ENCODE measurements at places on chromosomes 3 and 15.

- DNase-seq: no peak
Observed at GRCh38 chr3:3037156-3037555, 73.0 kb downstream of the IL5RA start.

GRCh38 chr15:89164712-89165211 is 56.6 kb downstream of the RLBP1 start:
- no peak for DNase-seq

GRCh38 chr3:126399351-126399735 is 4.6 kb downstream of the CFAP100 start:
- DNase-seq: peak; percentile 6

- no peak for DNase-seq
Observed at GRCh38 chr15:76994971-76995945, at the start of gene PSTPIP1. Gene PSTPIP1, plus strand, starts transcription at chr15:76995126. Its CDS starts 448 bp downstream, at chr15:76995574.

GRCh38 chr15:61301701-61302100 is 72.6 kb upstream of the RORA start:
- no peak for DNase-seq

DNA sequence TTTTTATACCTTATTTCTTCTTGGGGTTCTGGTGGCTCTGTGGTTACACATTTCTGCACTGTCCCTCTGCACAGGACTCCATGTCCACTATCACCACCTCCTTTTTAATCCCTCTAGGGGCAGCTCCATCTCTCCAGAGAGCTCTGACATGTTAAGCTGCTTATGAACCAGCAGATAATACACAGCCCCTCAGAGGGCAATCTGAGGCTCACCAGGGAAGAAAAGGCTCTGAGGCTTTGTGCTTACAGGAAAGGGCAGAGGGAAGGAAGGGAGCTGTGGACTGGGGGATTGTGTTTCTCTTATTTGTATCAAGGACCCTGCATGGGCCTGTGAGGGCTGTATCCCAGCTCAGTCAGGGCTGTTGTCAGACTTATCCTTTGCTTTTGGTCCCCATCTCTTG is 164.5 kb downstream of the EPHB1 start:
- DNase-seq: no peak

DNA sequence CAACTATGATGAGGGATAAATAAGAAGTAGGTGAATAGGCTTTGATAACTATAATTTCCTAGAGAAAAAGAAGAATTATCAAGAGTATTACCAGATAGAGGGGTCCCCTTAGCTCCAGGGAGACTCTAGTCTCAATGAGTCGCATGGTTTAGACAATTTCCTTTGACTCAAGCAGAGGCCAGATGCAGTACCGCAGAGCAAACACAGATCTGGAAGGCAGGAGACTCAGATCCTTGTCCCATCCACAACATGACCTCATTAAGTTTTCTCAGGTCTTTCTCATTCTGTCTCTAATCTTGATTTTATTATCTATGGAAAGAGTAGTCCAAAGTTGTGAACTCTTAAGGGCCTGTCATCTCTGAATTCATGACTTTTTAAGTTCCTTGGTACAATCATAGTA is 987.9 kb downstream of the NTRK3 start:
- DNase-seq: no peak

GRCh38 chr15:94335616-94336015 is 104.3 kb downstream of the MCTP2 start:
- DNase-seq: no peak

GRCh38 chr3:37301980-37302708 is 127.8 kb upstream of the LRRFIP2 start:
- no peak for DNase-seq

GRCh38 chr15:89732451-89733172 is 18.4 kb downstream of the MESP1 start:
- no peak for DNase-seq

DNA sequence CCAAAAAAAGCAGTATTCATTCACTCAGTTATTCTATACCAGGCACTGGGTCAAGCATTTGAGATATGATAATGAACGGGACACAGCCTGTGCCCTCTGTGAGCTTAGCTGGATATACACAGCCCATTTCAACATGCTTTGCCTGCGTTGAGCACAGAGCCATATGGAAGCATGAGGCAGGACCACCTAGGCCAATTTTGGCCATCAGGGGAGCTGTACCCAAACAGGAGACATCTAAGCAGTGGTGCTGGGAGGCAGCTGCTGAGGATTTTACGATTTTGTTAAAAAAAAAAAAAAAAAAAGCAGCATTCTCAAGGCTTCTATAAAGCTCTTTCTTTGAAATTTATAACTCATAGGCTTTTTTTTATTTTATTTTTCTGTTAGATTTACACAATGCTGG is 87.2 kb upstream of the SLC2A2 start:
- DNase-seq: no peak

GRCh38 chr3:129936757-129937156 is 37.8 kb upstream of the TRH start:
- DNase-seq: peak; percentile 44

GRCh38 chr3:23916152-23916885 is 471 bp downstream of the NKIRAS1 start:
- peak; percentile 55 for DNase-seq

GRCh38 chr3:114632757-114633424 is 339.1 kb downstream of the TIGIT start:
- no peak for DNase-seq

DNA sequence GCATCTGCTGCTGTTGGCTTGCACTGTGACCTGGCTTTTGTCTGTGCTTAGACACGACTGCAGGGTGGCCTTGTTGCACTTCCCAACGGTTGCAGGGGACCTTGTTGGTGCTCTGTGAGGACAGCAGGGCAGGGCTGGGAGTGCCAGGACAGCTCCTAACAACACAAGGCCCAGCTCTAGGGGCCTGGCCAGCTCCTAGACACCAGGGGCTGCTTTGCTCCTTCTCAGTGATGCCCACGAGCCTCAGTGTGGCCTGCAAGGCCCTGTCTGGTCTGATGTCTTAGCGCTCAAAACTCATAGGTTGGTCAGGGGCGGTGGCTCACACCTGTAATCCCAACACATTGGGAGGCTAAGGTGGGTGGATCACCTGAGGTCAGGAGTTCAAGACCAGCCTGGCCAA is 149.1 kb downstream of the CHSY1 start:
- no peak for DNase-seq

GRCh38 chr3:153078826-153079225 is 83.2 kb upstream of the RAP2B start:
- DNase-seq: no peak

- no peak for DNase-seq
Observed at GRCh38 chr3:135237371-135238143, 442.5 kb downstream of the EPHB1 start.

- peak; percentile 56 for DNase-seq
Observed at GRCh38 chr15:59746777-59747176, 57.7 kb upstream of the BNIP2 start.

- no peak for DNase-seq
Observed at GRCh38 chr3:142188846-142189245, 36.5 kb downstream of the GK5 start.

GRCh38 chr3:70527026-70527425 is 214.6 kb upstream of the MDFIC2 start:
- DNase-seq: no peak

GRCh38 chr15:48983300-48983699 is 19.6 kb upstream of the SHC4 start:
- no peak for DNase-seq

- DNase-seq: no peak
Observed at GRCh38 chr3:171362575-171362974, 97.6 kb downstream of the TNIK start.

- DNase-seq: no peak
Observed at GRCh38 chr15:100958326-100959065, 39.3 kb downstream of the LRRK1 start.

GRCh38 chr3:197520311-197521276 is 35.2 kb downstream of the BDH1 start:
- DNase-seq: no peak

GRCh38 chr15:58086491-58086890 is 21.0 kb upstream of the ALDH1A2 start:
- DNase-seq: no peak

- peak; percentile 12 for DNase-seq
Observed at GRCh38 chr15:99507504-99508310, 58.1 kb upstream of the MEF2A start.

- no peak for DNase-seq
Observed at GRCh38 chr15:76799760-76800159, 105.4 kb downstream of the SCAPER start.

GRCh38 chr3:123058505-123058904 is 8.3 kb upstream of the PDIA5 start:
- no peak for DNase-seq

DNA sequence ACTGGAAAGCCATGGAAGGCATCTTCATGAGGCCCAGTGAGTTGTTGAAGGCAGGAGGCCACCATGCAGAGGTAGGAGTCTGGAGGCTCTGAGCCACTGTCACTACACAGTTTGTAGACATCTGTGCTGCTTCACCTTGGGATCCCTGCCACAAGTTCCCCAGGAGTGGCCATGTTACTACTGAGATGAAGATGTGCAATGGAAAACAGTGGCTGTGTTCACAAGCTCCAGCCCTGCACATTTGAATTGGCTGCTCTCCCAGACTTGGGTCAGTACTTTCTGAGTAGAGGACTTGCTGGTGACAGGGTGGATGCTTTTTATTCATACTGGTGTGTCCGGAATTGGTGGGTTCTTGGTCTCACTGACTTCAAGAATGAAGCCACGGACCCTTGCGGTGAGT is 86.9 kb upstream of the C15orf39 start:
- no peak for DNase-seq

- DNase-seq: no peak
Observed at GRCh38 chr3:158079599-158079998, 26.6 kb downstream of the SHOX2 start.

DNA sequence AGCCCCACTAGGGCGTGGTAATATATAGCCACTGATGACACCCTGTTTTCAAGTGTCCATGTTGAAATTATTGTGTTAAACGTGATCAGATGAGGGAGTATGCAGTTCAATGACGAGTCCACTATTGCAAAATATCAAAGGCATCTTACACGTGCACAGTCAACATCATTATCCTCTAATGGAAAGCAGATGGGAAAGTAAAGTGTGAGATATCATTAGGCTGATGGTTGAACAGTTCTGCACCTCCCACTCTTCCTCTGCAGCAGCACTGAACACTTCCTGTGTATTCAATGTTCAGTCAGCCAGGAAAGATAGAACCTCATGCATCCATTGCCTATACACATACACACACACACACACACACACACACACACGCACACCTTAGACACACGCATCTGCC is 431.8 kb upstream of the CCDC54 start:
- no peak for DNase-seq

- no peak for DNase-seq
Observed at GRCh38 chr3:116264546-116265319, 180.6 kb downstream of the LSAMP start.

DNA sequence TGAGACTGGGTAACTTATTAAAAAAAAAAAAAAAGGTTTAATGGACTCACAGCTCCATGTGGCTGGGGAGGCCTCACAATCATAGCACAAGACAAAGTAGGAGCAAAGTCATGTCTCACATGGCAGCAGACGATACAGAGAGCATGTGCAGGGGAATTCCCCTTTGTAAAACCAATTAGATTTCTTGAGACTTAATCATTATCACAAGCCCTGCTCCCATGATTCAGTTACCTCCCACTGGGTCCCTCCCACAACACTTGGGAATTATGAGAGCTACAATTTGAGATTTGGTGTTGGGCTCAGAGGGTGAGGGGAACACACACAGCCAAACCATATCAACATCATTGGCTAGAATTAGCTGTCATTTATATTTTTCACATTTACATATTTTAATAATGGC is 221.0 kb downstream of the RSRC1 start:
- no peak for DNase-seq

- DNase-seq: no peak
Observed at GRCh38 chr3:94734206-94734605, 671.3 kb downstream of the NSUN3 start.

DNA sequence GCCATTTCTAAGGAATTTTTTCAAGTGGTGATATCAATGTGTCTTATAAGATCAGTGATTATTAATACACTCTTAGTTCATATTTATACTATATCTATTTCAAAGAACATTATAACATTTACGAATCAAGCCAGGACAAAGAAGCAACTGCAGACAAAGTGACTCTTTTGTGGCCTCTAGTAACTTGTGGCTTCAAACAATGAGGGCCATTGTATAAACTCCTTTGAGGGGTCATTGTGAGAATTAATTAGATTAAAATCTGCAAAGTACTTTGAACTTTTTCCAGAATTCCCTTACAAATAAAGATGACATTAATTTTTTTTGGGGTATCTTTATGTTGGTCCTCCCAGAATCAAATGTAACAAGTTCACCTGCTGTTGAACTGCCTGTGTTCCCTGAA is 12.3 kb upstream of the SLC30A4 start:
- no peak for DNase-seq

DNA sequence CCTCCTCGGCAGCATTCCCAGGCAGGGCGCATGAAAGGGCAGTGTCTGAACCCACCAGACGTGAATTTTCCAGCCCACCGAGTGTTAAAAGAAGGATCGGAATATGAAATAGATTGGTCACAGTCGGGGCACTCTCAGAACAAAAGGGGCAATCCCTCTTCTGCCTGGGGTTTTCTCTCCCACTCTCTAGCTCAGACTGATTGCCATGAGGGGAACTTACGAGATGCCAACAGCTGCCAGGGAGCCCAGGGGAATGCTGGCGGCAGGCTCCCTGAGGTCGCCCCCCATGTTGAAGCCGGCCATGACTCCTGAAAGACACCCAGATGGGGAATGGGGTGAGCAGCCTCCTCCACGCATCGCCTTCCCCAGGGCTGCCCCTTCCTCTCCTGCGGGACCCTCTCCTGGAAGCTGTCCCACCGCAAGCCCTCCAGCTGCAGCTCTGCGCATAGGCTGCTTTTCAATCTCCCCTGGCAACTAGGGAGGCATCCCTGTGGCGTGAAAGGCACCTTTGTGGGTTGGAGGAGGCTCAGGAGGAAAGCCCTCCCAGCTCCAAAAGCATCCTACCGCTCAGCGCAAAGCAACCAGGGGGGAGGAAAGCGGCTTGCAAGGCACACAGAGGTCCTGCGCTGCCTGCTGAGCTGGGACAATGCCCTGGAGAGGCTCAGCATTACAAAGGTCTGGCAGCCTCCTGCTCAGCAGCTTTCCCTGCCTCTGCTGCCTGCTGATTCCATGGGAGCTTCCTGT is 64.8 kb upstream of the HEG1 start:
- DNase-seq: no peak

DNA sequence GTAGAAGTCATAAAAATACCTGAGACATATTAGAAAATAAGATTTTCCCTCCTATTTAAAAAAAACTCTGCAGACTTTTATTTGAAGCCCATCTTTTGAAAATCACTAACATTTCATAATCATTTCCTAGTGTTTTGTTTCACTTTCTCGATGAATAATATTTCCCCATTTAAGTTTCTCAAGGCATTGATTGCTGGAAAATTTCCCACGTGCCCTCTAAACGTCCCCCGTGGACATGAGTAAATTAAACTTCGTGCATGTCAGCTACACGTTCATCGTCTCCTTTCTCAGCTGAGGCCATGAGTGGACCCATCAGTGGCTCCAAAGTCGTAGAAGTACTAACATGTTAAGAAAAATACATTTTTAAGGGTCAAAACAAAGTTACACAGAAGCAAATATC is 2.0 kb upstream of the TM2D3 start:
- DNase-seq: no peak

- no peak for DNase-seq
Observed at GRCh38 chr3:181713676-181714612, 2.2 kb downstream of the SOX2 start.

- DNase-seq: no peak
Observed at GRCh38 chr15:58284293-58284692, 146.1 kb downstream of the AQP9 start.
